ENCODE measurements at places on chromosomes 12 and 14.

DNA sequence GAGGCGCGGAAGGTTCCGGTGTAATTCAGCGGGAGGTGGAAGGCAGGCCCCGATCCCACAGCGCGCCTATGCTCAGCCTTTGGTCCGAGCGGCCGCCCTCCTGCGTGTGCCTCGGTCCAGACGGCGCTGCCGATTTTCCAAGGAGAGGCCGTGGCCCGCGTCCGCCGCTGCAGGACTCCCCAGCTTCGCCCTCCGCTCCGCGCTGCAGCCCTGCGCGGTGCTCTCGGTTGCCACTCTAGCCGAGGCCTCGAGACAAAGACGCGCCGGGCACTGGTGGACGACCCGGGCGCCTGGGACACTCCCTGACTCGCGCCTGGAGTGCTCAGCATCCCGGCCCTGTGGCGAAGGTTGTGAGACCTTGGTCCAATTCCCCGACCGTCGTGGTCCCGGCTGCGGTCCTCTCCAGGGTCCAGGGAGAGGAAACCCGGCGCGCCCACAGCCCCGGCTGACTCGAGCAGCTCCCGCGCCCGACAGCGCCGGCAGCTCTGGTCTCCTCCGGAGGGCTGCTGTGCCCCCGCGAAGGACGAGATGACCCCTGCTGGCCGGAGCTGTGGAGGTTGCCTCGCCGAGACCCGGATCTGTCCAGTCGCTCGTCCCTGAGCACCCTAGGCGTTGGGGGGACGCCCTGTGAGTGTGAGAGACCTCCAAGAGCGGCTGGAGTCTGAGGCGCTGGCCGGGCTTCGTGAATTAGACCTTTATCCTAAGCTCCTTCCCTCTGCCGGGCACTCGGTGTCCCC lies 6.5 kb downstream of the HOXC12 start:
- no peak for DNase-seq

- no peak for DNase-seq
These were observed 442.8 kb upstream of the FBXO33 start for GRCh38 chr14:39875028-39875427.

DNA sequence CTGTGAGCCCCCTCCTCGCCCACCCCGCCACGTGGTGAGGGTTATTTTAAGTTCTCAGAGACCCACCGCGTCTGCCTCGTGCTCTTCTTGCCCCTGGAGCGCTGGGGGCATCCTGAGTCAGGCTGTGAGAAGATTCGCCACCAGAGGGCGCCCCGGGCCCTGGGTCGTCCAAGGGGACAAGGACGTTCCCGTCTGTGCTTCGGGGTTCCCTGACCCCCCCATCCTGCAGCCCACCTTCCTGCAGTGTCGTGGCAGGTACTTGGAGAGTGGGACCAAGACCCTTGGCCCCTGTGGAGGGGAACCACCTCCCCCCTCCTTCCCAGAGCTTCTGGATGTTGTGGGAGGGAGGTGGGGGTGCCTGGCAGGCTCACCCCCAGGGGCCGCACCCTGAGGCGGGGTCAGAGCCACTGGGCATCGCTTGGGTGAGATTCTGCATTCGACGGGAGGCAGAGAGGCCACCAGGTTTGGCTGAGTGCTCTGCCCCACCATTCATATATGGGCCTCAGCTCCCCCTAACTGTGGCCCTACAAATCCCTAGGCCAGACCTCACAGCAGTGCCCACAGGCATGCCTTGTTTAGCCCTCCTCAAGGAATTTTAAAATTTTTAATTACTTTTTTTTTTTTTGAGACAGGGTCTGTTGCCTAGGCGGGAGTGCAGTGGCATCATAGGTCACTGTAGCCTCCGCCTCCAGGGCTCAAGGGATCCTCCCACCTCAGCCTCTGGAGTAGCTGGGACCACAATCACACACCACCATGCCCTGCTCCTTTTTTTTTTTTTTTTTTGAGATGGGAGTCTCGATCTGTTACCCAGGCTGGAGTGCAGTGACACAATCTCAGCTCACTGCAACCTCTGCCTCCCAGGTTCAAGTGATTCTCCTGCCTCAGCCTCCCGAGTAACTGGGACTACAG lies 17.0 kb downstream of the RHOF start:
- no peak for DNase-seq

GRCh38 chr14:81516986-81517797 lies 16.5 kb downstream of the SEL1L start:
- DNase-seq = no peak

DNA sequence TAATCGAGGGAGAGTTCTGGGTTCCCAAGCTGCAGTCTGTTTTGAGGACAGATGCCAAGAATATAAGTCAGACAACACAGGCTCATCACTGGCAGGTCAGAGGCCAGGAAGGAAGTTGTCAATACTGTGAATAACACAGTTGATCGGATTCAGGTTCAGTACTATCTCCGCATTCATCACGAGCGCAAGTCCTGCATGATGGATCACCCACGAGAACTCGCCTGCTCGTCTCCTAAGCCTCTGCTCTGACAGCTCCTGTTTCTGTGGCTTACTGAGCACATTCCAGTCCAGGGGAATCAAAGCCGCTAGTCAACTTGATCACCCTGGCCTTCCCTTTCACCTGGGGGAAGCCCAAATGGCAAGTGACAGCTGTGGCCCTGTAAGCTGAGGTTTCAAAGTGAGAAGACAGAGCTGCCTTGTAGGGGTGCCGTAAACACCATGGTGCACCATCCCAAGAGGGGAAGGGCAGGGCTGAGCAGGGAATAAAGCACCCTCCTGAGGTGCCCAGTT lies 60.1 kb upstream of the DICER1 start:
- no peak for DNase-seq

DNA sequence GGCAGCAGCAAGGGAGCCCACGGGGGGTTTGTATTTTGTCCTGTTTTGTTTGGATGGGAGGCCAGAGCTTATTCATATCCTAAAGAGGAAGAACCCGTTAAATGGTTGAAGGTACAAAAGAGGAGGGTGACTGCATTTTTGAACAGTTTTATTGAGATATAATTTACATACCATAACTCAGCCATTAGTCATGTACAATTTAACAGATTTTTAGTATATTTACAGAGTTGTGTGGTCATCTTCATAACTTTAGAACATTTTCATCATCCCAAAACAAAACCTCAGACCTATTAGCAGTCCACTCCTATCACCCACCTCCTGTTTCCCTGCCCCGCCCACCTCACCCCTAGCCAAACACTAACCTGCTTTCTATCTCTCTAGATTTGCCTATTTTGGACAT lies 12.6 kb downstream of the NRDE2 start:
- DNase-seq = no peak

Measured in cerebellar nuclear complex (tissue), 1 donor.